ENCODE measurements at places on chromosomes 12 and 14. TPM values are rescaled to one million over a fixed set of nuclear protein-coding genes. Genes with fewer than 3 reads are reported as not detected.

The LMNTD1 gene
- total RNA-seq = 1.3 TPM

The RNF212B gene
- not detected for total RNA-seq

The TEP1 gene
- 35.3 TPM for total RNA-seq

The LPAR5 gene
- total RNA-seq = 0.66 TPM

The AQP5 gene
- total RNA-seq = 2.1 TPM

The CLEC7A gene
- 5.7 TPM for total RNA-seq

The SSPN gene
- total RNA-seq = 3.3 TPM

The TMEM229B gene
- total RNA-seq = 4.4 TPM

The CEP170B gene
- 41.9 TPM for total RNA-seq

The FAR2 gene
- total RNA-seq = 1.0 TPM

The CIROP gene
- not detected for total RNA-seq

The ESPL1 gene
- total RNA-seq = not detected

DNA sequence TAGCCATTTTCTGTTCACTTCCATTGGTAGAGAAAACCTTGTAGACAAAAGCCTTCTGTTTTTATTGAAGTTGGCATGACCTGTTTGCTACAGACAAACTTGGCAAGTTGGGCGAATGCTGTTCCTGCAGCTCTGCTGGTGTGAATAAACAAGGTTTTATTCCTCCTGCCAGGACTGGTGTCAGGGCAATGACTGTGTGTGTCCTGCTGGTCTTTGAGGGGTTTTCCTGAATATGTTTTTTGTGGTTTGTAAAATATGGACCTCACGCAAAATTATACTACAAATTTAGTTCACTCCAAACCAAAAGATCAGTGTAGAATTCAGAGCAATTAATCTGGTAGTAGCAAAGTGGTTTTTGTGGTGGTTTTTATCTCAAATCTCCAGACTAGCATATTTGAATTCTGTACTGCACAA is 140.8 kb downstream of the ERC1 start:
- DNase-seq = peak; percentile 37

DNA sequence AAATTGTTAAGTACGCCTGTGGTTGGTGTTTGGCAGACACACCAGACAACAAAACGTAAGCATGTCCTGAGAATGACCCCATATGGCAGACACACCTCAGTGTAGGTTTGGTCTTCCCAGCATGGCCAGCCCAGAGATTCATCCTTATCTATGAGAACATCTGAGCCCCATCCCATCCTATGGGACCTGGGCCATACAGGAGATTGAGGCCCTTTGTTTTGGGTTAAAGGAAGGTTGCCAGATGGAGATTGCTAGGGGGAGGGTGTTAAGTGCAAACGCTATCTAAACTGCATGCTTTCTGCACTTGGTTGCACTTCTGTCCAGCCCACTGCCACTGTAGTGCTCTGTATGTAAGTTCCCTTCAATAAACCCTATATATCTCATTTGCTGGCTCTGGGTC is 4.1 kb upstream of the PCNX4 start:
- no peak for DNase-seq

GRCh38 chr12:120873226-120873625 is 30.9 kb downstream of the SPPL3 start:
- DNase-seq = no peak

DNA sequence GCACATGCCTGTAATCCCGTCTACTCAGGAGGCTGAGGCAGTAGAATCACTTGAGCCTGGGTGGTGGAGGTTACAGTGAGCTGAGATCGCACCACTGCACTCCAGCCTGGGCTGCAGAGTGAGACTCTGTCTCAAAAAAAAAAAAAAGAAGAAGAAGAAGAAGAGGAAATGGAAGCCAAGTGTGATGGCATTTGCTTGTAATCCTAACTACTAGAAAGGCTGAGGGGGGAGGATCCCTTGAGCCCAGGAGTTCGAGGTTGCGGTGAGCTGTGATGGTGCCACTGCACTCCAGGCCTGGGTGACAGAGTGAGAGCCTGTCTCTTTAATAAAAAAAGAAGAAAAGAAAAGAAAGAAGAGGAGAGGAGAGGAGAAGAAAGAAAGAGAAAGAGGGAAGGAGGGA is 52.1 kb downstream of the LGMN start:
- DNase-seq = no peak

GRCh38 chr12:4144676-4145075 is 128.9 kb upstream of the CCND2 start:
- no peak for DNase-seq

- DNase-seq = no peak
These were observed 27.2 kb downstream of the HIGD1C start for GRCh38 chr12:50979369-50980052.

DNA sequence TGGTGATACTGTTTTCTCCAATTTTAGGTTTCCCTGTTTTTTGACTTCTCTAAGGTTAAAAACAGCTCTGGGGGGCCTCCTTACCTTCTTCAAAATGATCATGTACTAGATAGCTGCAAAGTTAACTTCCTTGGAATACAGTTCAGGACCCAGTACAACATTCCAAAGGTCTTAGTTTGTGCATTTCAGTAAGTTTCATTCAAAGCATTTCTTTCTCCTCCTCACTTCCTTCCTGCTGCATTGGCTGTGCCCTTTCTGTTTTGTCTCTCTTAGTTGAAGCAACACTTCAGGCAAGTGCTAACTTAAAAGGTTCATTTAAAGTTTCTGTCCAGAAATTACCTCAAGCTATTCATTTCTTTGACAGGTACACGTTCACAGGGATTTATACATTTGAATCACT is 95.7 kb downstream of the SCN8A start:
- no peak for DNase-seq

GRCh38 chr14:64772397-64772950 is 68.2 kb downstream of the PLEKHG3 start:
- no peak for DNase-seq

- DNase-seq = no peak
These were observed 140.3 kb downstream of the SLC38A6 start for GRCh38 chr14:61121355-61121787.

GRCh38 chr12:111166779-111167540 is 201.9 kb downstream of the PHETA1 start:
- no peak for DNase-seq

GRCh38 chr12:32176606-32177005 is 70.0 kb downstream of the BICD1 start:
- no peak for DNase-seq

DNA sequence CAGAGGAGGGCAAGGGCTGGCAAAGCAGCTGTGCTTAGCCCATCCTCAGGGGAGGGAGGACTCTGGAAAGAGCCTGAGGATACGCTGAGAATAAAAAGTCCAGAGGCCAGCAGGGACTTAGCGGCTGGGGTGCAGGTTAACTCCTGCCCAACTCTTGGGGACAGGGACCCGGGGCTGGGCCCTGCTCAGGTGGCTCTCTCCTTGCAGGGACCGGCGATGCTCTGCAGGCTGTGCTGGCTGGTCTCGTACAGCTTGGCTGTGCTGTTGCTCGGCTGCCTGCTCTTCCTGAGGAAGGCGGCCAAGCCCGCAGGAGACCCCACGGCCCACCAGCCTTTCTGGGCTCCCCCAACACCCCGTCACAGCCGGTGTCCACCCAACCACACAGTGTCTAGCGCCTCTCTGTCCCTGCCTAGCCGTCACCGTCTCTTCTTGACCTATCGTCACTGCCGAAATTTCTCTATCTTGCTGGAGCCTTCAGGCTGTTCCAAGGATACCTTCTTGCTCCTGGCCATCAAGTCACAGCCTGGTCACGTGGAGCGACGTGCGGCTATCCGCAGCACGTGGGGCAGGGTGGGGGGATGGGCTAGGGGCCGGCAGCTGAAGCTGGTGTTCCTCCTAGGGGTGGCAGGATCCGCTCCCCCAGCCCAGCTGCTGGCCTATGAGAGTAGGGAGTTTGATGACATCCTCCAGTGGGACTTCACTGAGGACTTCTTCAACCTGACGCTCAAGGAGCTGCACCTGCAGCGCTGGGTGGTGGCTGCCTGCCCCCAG is 2.8 kb downstream of the B3GNT4 start:
- DNase-seq = no peak

- no peak for DNase-seq
These were observed 78.3 kb downstream of the AEBP2 start for GRCh38 chr12:19517583-19517982.

DNA sequence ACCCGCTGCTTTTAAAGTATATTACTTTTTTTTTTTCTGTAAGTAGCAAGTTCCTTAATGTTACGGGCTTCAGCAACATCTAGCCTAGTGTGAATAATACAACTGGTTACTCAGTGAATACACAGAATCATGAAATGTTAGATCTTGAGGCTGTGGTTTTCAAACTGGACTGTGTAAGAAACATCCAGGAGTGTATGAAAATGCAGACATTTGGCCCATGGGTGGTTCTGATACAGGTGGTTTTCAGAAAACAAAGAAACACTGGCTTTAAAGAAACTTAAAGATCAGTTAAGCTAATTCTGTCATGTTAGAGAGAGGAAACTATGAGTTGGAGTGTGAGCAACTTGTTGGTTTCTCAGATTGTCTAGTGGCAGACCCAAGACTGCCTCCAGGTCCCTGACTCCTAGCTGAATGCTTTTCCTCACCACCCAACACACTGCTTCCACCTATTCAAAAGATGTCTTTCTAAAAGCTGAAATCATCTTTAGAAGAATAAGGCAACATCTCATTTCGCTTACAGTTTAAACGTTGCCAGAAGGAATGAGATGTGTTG is 36.1 kb downstream of the TBC1D30 start:
- DNase-seq = no peak

All from body of pancreas (tissue), 4 donors.